ENCODE measurements at places on chromosomes 7 and 10.

GRCh38 chr7:46853451-46853850, 728.5 kb downstream of the TNS3 start:
- DNase-seq = no peak

DNA sequence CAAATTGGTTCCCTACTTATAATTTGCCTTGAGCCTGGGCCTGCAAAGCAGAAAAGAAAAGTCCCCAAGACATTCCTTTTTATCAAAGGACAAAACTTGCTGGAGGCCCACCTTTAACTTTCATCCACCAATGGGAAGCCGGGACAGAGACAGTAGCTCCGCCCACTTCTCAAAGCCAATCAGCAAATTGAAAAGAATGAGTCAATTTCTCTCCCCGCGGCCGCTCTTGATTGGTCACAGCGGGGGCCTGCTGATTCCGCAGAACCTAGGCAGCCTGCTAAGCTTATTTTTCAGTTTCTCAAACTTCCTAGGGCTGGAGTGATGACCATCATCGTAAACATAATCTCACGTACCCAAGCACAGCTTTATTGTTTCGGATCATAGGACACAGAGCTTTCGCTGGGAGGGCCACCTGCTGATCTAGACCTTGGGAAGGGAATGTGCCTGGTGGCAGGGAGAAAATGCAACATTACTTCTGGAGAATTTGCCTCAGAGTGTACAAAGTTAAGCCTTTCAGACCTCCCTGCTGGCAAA, at the start of gene SLC13A4:
TSS of gene SLC13A4 (minus strand) at position 51 of the 534 bp plus-strand sequence. CDS start 690 bp downstream, outside the sequence.
- DNase-seq = no peak

DNA sequence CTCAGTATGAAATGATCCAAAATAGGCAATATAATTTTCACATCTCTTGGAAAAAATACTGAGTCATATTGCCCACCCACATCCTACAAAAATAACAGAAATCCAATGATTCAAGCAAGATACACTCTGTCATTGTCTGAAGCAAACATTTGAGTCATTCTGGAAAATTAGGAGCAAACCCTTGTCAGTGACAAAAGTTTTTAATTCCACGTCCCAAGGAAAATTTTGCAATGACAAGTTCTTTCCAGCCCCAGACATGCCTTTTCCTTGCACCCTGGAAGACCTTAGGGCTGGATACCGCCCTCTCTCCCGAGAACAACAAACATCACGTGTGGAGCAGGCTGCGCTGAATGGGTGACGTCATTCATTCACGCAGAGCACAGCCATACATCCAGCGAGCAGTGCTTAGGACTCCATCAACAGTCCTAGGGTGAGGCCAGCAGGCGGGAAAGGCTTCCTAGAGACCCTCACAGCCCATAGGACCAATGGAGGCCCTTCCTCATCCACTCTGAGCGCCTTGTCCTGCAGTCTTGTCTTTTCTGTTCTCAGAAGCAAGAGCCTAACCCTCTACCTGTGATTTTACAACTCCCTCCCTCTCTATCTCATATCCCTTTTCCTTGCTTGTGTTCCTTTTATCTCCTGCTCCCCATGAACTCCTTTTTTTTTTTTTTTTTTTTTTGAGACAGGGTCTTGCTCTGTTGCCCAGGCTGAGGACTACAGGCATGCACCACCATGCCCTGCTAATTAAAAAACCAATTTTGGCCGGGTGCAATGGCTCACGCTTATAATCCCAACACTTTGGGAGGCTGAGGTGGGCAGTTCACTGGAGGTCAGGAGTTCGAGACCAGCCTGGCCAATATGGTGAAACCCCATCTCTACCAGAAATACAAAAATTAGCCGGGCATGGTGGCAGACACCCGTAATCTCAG, 23.5 kb upstream of the KDM7A start:
- DNase-seq = no peak

GRCh38 chr7:98021588-98022351, 31.8 kb upstream of the OCM2 start:
- DNase-seq = no peak

GRCh38 chr10:627032-627992, 62.2 kb downstream of the DIP2C start:
- no peak for DNase-seq

- DNase-seq = no peak
Measured at GRCh38 chr10:5575144-5575481, 50.4 kb downstream of the CALML3 start.

- no peak for DNase-seq
Measured at GRCh38 chr7:107002126-107002525, 42.4 kb upstream of the PRKAR2B start.

DNA sequence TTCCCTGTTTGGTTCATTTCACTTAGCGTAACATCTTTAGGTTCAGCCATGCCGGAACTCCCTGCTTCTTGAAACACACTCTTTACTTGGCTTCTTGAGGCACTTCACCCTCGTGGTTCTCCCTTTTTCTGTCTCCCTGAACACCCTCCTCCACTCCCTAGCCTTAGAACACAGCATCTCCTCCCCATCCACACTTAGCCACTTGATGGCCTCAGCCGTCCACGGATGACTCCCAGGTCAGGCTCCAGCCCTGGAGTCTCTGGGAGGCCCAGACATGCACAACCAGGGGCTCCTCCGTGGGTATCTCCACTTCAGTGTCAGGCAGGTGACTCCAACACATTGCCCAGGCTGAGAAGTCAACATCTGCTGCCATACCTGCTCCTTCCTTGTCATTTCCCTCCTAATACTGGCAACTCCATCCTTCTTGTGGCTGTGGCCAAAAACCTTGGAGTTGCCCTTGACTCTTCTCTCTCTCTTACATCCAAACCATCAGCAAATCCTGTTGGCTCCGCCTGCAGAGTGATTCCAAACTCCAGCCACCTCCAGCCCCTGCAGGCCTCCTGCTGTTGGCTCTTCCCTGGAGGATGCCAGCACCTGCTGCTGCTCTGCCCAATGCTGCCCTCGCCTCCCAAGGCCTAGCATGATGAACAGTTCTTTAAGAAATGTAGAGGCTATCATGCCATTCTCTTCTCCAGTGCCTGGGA, 8.4 kb upstream of the INMT start:
- no peak for DNase-seq

GRCh38 chr7:42143711-42144600, 93.1 kb downstream of the GLI3 start:
- DNase-seq = no peak

- DNase-seq = no peak
Measured at GRCh38 chr7:82521906-82522445, 78.4 kb upstream of the CACNA2D1 start.

GRCh38 chr7:101869901-101870290, 52.5 kb downstream of the CUX1 start:
- no peak for DNase-seq
